Stimulated activated CD4-positive, alpha-beta T cell treated with anti-CD3 and anti-CD28 coated beads, TNF-alpha, amount 100 ng/mL, for 1 hour (primary cell): ENCODE measurements at places on chromosomes 5 and 9.

- DNase-seq = no peak
These were observed 75.7 kb downstream of the TUSC1 start for GRCh38 chr9:25602400-25603044.

DNA sequence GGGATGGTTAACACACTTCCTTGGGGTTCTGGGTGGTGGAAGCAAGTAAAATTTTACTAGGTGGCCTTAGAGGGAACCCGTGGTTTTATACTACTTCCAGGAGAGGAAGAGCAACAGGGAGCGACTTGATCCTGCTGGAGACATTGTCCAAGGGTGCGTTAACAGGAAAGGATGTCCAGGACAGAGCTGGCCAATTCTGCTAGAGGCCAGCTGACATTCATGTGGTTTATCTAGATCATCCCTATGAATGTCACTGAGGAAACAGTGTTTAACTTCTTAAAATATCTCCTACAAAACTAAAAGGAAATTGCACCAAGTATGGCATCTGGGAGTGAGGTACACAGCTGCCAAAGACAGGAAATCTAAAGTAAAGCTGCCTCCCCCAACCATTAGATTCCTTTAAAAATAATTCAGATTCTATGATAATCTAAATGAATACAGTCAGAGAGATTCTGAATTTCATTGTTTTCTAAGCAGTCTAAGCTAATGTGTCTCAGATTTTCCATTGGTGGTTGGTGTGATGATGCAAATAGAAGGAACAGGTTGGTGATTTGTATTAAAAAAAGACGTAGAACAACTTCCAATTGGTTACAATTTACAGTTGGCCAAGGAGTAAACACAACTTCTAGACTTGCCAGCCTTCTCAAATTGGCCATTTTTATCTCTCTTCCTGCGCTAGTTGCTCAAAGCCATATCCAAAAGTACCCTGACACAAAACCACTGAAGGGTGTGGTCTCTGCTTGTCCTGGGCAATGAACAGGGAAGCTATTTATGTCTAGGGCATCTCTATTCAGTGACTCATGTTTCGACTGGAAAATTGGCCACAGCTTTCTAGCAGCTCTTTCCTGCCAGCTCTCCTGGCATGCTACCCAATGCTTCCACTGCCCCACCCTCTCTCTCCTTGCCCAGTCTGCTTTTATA lies 574.7 kb upstream of the MEF2C start:
- no peak for DNase-seq

GRCh38 chr9:121660367-121660766 lies 8.9 kb downstream of the DAB2IP start:
- DNase-seq = no peak

GRCh38 chr5:167049771-167050567 lies 1241.5 kb upstream of the WWC1 start:
- no peak for DNase-seq

DNA sequence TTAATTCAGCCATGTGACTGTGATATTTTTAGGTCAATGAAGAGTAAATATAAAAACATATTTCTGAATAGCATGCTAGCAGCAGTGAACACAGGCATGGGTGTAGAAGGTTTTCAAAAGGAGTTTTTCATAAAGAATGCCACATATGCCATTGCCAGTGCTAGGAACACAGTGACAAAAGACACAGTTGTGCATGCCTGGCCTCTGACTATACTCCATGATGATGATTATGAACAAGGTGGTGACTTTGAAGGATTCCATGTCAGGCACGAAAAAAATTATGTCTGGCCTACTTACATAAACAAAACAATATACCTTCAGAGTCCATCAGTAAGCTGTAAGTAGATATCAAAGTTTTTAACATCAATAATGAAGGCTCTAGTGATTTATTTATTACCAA lies 438.7 kb downstream of the TLE1 start:
- no peak for DNase-seq

DNA sequence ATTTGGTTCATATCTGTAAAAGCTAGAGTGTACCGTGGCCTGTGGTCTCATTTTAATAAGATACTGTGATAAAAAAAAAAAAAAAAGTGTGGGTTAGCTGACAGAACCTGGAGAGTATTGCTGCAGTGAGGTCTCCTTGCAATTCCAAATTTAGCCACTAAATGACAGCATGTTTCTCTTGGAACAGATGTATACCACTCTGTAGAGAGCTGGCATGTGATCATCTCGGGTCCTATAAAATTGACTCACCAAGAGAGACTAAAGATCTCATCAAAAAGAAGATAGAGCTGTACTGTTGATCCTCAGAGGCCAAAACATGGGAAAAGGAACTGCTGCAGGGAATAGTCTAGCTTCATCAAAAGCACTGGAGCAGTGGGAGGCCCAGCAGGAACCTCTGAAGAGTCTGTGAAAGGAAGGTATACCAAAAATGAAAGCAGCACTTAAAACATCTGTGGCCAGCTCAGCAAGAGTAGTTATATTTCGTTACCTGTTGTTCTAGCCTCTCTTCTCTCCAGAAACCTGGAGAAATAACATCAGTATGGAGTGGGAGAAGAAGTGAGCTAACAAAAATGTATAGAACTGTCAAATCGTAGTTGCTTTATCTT lies 826.8 kb downstream of the EFNA5 start:
- DNase-seq = no peak

DNA sequence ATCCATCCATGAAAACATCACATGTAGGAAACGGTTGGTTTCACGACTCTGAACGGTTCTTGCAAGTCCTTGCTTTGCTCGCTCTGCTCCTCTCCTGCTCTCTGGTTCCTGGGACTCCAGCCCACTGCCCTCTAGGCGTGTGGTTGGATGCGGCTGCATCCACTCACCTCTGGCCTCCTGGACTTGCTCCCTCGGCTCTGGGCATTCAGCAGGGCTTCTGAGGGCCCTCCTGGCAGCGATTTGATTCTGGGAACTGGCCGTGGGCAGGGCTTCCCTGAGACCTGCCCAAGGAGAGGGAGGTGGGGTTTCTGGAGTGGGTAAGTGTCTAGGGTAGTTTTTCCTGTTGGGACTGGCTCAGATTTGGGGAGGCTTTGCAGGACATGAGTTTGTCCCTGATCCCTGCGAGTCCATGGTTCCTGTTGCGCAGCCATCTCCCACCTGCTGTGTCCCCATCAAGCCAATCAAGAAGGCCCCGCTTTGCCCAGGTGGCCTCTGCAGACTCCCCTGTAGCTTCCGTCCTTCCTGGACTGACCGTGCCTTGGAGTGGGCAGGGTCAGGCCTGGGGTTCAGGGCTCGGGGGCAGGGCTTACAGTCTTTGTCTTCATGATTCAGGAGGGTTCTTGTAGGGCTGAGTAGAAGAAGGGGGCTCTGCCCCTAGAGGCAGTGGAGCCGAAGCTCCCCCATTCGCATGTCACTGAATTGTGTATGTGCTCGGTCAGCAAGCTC lies 192.3 kb downstream of the CACNA1B start:
- DNase-seq = no peak

DNA sequence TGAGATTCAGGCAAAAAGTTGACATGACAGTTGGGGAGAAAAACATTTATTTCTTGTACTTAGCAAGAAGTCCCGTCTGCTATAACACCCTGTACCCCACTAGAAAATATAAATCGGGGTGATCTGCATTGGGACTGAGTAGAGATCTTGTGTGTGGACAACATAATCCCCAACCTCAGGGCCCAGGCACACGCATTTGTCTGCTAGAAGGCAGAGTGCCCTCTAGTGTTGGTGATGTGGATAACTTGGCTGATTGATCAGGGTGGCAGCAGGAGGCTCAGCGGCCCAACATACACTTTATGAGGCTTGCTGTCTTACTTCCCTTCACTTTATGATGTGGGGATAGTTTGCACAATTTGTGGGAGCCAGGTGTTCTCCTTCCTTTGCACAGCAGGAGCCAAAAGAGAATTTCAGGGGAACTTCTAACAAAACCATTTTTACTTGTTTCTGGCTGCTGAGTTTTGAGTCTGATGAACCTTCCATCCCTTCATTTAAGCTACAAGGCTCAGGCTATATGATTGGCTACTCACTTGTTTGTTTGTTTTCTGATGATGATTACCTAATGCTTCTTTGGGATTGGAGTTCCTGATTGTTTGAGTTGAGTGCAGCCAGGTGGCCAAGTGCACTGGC lies 263.2 kb downstream of the DMAC1 start:
- no peak for DNase-seq

GRCh38 chr9:125484350-125485282 lies 222.4 kb downstream of the MAPKAP1 start:
- DNase-seq = no peak

DNA sequence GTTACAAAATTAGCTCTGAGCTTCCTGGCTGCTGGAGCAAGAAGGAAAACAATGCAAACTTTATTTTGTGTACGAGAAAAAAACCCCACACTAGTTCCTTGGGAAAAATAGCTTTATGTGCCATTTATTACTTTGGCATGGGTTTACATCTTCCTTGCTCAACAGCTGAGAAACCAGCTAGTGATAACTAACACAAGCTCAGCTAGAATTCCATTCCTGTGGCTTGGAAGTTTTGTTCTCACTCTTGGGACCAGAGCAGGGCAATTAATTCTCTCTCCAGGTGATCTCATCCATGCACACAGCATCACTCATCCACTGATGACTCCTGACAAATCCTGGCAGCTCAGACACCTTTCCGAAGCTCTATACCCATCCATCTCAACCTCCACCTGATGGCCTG lies 104.1 kb downstream of the CRB2 start:
- no peak for DNase-seq

DNA sequence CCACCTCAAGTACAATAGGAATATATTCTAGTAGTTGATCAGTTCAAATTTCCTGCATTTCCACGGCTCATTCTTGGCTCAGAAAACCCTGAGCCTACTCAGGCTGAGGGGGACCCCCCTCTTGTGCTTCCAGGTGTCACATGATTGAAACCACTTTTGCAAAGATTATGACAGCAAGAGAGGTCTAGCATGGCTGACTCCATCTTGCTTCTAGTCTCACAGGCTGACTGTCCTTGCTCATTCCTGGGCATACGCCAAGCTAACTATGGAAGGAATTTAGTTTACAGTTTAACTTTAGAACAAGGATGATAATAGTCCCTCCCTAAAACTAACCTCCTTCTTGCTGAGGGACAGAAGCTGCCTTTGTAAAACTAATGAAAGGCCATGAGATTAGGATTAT lies 154.1 kb downstream of the SNX18 start:
- no peak for DNase-seq

GRCh38 chr5:178994580-178995340 lies at the start of gene GRM6:
TSS of gene GRM6 (minus strand) at chr5:178995320. CDS start at chr5:178994944, 376 bp downstream.
- no peak for DNase-seq

DNA sequence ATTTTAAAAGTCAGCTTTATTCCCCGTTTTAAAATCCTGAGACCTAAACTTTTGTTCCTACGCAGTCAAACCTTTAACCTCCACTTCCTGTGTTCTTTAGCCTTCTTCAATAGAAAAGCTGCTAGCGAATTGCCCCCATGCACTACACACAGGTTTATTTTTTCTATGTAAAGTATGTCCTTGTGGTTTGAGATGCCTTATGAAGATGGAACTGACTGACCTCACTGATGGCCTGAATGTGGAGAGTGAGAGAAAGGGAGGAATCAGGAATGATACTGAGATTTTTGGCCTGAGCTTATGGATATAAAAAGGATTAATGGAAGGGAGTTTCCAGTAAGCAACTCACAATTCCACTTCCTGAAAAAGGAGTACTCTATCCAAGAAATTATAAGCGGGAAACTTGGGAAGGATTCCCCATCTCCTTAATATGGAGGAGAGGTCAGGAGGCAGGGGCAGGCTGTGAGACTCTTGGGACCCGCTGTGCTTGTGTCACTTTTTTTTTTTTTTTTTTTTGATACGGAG lies 89.5 kb downstream of the UGCG start:
- DNase-seq = no peak

GRCh38 chr9:31251386-31251785 lies 1133.1 kb upstream of the ACO1 start:
- no peak for DNase-seq

DNA sequence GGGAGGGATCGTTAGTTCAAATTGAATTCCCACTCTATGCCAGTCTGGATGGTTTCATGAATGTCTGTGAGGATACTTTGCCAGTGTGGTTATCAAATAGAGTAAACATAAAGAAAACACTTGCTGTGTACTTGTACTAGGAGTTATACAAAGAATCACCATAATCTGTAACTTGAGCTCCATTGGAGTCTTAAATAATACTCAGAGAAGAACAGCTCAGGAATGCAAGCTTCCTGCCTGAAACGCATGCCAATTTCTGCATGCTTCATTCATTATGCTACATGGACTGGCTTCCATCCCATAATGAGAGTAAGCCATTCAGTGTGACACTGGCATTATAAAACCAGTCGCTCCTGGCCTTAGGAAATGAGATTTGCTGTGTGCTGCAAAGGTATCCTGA lies 351.4 kb downstream of the SEMA5A start:
- no peak for DNase-seq

DNA sequence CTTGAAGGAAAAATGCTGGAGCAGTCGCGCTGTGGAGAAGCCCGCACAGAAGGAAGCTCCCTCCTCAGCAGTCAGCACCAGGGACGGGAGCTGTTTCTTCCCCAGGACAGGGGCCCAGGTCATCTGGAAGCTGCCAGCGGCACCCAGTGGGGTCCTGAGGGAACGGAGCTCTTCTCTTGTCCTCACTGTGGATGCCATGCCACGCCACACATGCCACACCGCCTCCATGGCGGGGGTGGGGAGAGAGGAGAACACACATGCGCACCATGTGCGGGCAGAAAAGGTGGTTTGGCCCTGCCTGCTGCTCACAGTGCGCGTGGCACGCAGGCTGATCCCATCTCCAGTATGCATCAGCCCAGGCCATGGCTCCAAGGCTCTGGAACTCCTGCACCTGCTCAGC lies 41.7 kb upstream of the ZNF354B start:
- DNase-seq = no peak

- DNase-seq = no peak
These were observed 336.5 kb upstream of the SEMA6A start for GRCh38 chr5:116911074-116911473.

- DNase-seq = no peak
These were observed 77.9 kb upstream of the MVB12B start for GRCh38 chr9:126248680-126249079.

DNA sequence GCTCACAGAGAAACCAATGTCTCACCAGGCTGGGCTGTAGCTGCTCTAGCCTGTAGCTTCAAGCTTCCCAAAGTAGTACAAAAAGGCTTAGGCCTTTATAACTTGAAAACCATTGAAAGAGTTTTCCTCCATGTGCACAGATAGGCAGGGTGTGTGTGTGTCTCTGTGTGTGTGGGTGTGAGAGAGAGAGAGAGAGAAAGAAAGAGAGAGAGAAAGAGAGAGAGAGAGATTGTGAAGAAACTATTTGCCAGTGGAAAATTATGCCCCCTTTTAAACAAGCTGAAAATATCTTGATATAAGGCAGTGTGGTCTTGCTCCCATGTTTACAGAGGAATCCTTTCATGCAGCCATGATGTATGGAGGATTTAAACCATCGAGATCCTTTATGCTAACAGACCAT lies 17.9 kb upstream of the GDNF start:
- no peak for DNase-seq

DNA sequence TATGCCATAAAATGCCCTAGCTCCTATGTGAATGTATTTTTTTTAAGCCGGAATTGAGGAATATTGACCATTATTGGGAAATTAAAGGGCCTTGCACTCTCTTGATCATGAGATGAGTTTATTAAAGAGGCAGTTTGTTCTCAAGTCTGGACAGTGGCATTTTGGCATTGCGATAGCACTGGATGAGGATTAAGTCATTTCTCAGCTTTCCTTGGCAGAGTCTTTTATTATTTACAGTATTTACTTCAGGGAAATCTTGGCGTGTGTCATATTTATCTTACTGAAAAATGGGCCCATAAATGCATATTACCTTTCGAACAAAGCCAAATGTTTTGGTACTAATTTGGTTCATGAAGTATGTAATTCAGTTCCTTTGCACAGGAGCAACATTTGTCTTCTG lies 194.4 kb downstream of the EBF1 start:
- DNase-seq = no peak
